ENCODE measurements at places on chromosomes 7 and 10. TPM values are rescaled to one million over a fixed set of nuclear protein-coding genes. Genes with fewer than 3 reads are reported as not detected.

DNA sequence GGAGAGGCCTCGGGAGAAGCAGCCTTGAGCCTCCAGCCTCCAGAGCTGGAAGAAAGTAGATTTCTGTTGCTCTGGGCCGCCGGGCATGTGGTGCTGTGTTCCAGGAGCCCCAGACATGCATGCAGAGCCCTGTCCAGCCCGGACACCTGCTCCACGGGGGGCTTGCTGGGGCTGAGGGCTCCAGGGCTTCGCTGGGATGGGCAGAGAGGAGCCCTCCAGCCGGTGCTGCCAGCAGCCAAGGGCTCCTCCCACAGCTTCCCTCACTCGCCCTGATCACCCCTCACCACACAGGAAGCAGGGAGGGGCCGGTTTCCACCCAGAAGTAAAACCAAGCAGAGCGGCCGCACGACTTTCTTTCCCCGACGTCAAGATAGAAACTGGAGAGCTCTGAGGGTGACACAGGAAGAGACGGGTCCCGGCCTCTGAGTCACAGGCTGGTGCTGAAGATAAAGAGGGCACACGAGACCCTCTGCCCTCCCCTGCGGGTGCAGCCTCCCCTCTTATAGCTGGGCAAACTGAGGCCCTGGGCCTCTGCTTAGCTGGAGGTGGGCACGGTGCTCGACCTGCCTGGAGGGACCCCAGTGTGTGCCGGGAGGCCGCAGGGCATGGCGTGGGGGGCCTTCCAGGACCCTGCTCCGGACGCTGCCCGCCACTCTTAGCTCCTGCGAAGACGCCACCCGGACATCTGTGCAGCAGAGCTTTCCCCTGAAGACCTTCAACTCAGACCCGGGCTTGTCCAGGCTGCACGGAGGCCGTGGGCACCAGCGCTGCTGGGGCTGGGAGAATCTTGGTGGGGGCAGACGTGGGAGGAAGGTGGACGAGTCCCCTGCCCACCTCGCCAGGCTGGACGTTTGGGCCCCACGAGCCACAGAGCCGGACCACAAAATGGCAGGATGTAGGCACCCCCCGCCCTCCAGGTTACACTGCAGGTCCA, 31.1 kb downstream of the ADAP1 start:
- peak; percentile 91 for DNase-seq

The HOXA7 gene
- total RNA-seq = not detected

The SPOCK2 gene
- total RNA-seq = 7.5 TPM

DNA sequence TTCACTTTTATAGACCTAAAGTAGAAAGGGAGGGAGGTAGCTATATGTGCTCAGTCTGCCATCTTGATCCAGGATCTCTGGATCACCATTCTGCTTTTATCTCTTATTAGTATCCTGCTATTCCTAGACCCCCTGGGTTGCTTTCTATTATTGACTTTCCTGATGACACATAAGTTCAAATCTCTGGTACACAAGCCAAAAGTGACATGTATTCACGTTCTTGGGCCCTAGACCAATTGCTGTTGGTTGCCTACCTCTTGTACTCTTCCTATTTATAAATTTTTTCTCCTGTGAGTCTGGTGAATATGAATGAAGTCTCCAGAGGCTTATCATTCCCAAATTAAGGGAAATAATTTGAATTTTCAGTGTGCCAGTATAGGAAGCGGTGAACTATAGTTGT, 56.9 kb downstream of the DNMBP start:
- DNase-seq = no peak

The SFTPD gene
- 0.54 TPM for total RNA-seq

- no peak for DNase-seq
Measured at GRCh38 chr10:88119160-88119559, 255.7 kb downstream of the PTEN start.

The PRSS1 gene
- total RNA-seq = not detected

The OR2A5 gene
- total RNA-seq = not detected

DNA sequence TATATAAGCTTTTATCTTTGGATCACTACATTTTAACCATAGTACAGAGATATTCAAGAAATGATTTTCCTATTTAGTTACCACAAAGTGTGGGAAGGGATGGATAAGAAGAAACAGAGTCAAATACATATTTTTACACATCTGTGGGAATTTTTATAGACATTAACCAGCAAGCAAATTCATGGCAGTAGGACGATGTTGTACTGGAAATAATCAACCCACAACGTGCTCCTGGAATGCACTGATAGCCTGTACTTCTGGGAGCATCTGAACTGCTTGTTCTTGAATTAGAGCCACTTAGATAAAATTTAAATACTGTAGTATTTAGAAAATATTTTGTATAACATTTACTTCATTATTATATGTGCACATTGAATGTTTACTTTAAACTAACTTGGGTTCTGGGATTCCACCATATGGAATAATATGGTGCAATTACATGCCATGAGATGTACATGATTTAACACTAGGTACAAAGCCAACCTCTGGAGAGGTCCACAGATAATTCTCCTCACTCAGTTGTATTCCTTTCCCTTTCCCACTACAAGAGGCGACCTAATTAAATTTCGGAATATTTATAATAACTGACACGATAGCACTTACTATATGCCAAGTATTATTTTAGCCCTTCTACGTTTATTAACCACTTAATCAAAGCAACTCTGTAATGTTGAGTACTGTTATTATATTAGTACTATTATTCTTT, 164.9 kb upstream of the HGF start:
- DNase-seq = no peak

GRCh38 chr7:144907577-144907976, 71.7 kb upstream of the TPK1 start:
- DNase-seq = no peak

DNA sequence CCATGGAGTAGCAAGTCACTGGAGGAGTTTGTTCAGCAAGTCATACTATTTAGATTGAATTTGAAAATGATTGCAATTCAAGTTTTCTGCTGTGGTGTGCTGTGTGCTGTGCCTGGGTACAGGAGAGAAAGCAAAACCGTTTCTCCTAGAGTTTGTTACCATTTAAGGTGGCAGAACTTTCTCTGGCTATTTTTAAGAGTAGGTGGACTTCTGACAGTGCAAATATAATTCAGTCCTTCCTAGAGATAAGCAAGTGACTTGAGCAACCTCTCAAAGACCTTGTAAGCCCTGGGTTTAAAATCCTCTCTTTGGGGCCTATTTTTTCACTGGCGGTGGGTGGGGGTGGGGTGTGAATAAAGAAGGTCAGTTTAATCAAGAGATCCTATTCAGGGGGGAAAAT, 42.9 kb upstream of the FGL2 start:
- DNase-seq = no peak

The EPHB6 gene
- 2.0 TPM for total RNA-seq

DNA sequence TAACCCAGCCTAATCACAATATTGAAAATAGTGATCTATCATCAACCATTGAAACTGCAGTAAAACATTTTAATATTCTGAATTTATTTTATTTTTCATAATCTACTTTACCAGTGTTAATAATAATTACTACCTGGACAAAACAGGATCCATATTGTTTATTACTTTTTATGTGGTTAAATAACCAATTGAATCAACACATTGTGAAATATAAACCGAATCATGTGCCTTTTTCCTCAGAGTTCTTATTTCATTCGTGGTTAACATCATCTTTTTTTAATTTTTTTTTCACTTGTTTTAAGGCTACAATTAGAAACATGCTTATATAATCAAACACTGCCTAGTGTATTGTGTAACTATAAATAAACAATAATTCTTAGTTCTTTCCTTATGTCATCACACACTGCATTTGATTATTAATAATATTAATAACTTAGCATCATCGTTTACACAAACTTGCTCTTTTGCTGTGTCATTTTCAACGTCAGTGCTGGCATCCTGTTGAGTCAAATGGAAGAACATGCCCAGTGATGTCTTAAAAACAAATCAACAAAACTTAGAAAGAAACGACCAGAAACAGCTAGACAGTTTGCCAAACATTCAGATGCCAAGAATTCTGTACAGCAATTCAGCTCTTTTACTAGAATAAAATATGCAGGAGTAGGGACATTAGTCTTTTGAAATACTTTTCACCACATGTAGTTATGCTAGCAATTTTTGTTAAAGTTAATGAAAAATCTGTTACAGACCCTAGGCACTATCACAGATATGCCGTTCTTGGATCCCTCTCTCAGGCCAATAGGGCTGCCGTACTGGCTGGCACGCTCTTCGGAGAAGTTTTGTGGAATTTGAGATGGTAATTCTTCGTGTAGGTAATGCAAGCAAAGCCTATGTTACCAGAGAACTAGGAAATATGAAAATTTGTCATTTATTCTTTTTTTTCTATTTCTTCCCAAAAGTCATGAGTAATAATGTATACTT, 330.4 kb upstream of the SEMA3A start:
- DNase-seq = no peak

DNA sequence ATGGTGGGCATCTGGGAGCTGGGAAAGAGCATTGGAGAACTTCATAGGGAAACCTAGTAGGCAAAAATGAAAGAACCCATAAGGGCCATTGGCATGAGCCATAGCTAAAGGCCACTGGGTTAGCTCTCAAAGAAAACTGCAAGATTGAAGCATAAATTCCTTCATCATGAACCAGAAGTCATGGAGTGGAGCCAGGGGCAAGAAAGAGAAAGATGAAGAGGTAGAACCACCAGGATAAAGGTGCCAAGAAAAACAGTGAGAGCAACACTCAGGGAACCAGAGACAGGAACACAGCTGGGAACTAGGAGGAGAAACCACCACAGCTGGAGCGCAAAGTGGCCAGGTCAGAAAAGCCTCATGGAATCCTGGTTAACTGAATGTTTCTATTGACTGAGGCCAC, 11.5 kb upstream of the SGMS1 start:
- no peak for DNase-seq

The DRGX gene
- total RNA-seq = not detected

DNA sequence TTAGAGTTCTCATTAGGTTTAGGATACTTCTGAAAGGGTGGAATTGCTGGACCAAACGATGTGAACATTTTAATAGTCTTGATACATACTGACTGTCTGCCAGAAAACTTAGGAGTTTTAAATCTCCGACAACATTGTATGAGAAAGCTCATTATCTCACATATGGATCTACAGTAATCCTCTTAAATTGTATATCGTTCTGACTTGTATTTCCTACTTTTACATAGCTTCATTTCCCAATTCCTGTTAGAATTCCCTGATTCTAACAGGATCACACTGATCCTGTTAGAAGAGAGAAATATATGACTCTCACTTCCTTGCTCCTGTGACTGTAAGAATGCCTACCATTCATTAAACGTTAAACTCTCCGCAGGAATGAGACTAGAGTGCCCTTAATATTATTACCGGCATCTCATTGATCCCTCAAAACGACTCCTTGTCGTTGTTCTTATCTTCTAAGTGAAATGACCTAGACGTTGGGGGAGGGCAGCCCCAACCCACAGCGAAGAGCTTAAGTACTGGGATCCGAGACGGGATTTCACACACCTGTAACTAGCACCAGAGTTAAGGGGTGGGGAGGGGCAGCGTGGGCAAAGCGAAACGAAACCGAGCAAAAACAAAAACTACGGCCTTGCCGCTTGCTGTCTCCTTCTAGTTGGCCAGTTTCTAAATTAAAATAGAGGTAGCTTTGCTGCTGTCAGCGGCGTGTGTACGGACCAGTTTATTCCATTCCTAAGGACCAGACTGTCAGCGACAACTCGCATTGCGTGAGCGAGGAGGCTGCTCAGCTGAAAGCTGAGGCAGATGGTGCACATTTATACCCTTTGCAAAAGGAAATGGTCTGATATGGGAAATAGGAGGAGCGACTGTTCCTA, 678 bp upstream of the TMEM106B start:
- DNase-seq = no peak

The SEMA3C gene
- total RNA-seq = 60.8 TPM

The RBP3 gene
- not detected for total RNA-seq

GRCh38 chr10:14184841-14185315, 145.8 kb downstream of the FRMD4A start:
- no peak for DNase-seq

The TSPAN33 gene
- 9.9 TPM for total RNA-seq

- peak; percentile 73 for DNase-seq
Measured at GRCh38 chr10:132685101-132685891, 100.7 kb downstream of the NKX6-2 start.

Measured in cardiac septum (tissue), 1 donor.